HT-29 (cell line): ENCODE measurements at places on chromosomes 7 and 10. TPM values are rescaled to one million over a fixed set of nuclear protein-coding genes. Genes with fewer than 3 reads are reported as not detected.

GRCh38 chr7:40883826-40884225, 749.0 kb downstream of the SUGCT start:
- DNase-seq = no peak

GRCh38 chr7:24877790-24878311, 102.1 kb downstream of the OSBPL3 start:
- no peak for DNase-seq

DNA sequence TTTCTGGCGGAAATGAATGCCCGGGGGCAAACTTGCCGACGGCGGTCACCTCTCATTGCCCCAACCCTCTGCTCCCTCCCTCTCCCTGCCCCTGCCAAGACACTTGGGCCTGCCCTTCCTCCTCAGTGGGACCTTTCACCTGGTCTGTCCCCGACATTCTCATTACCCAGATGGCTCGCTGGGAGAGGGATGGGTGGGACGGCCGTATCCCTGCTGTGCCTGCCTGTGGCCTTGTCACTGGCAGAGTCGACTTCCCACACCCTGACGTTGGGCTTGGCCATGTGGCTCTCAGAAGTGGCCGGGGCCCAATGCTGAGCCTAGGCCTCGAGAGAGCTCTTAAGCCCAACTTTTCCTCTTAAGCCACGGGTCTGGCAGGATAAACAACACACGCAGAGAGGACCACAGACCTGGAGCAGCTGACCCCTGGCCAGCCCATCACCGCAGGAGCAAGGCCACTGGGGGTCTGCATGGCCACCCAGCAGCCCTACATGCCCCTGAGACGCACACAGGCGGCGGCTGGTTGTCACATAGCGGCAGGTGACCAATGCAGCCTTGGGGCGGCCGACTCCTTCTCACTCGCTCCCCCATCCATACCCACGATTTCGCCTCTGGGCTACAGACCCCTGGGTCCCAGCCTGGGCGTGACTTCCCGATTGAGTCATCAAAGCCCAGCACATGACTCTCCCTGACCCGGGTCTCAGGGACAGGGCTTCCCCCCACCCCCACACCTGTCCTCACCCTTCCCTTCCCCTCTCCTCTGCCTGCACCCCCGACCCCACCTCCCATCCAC, 40.1 kb downstream of the SLC29A4 start:
- no peak for DNase-seq

- no peak for DNase-seq
Measured at GRCh38 chr10:47309408-47310089, 9.6 kb downstream of the GDF10 start.

The KIAA1217 gene
- total RNA-seq = 9.4 and 9.6 TPM in 2 replicates

- no peak for DNase-seq
Measured at GRCh38 chr7:27900006-27900405, 160.0 kb downstream of the TAX1BP1 start.

DNA sequence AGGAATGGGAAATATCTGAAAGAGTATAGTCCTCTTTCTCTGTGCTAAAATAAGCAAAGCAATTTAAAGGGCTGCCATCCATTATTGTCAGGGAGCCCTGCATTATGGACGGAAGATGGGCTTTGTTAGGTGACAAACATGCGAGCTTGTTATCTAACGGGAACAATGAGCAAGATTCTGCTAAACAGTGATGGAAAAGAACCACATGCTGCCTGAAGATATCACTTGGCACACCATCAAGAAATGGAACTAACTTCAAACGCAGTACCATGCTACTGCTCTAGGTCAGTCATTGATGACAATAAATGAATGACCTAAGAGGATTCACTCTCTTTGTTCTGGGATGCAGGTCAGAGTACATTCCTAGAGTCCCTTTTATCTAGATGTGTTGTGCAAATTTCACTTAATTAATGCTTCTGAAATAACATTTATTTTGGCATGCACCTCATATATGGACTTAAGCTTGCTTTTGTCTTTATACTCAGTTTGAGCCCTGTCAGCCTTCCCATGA, 175.7 kb upstream of the PTN start:
- no peak for DNase-seq
